ENCODE measurements at places on chromosomes 2 and 18. TPM values are rescaled to one million over a fixed set of nuclear protein-coding genes. Genes with fewer than 3 reads are reported as not detected.

- no peak overlapping the region for H3K4me3 ChIP-seq
- no peaks in the 10 kb centered on the region for H3K27me3 ChIP-seq
- H3K4me1 ChIP-seq, result no peaks in the 10 kb centered on the region
- H3K36me3 ChIP-seq, result no peaks in the 10 kb centered on the region
These were observed 1.2 kb downstream of the CDH20 start for GRCh38 chr18:61334491-61334850.

GRCh38 chr2:6730003-6730402, 135.7 kb downstream of the CMPK2 start:
- H3K4me3 ChIP-seq, result no peak overlapping the region
- H3K4me1 ChIP-seq, result no peaks in the 10 kb centered on the region
- no peaks in the 10 kb centered on the region for H3K27me3 ChIP-seq
- H3K27ac ChIP-seq, result no peak overlapping the region
- no peaks in the 10 kb centered on the region for H3K36me3 ChIP-seq
- no peak for DNase-seq

DNA sequence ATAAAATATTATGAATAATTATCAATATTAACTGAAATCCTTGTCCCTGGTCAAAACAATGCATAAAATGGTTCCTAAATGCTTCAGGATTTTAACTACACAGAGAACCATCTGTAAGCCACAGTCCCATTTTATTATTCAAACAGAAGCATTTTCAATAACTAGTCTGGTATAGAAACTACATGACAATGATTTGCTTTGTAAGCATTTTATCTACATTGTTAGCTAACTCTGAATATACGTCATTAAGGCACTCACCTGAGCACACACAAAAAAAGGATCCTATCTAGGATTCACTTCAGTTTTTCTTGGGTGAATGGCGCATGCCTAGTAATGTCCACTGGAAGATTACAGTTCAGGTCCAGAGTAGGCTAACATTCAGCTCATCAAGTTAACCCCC, 22.8 kb downstream of the EPB41L3 start:
- no peaks in the 10 kb centered on the region for H3K4me1 ChIP-seq
- H3K36me3 ChIP-seq, result no peaks in the 10 kb centered on the region

- no peaks in the 10 kb centered on the region for H3K36me3 ChIP-seq
- H3K4me3 ChIP-seq, result no peak overlapping the region
- no peak for DNase-seq
- no peaks in the 10 kb centered on the region for H3K27me3 ChIP-seq
These were observed 340.5 kb downstream of the NBAS start for GRCh38 chr2:15220603-15221002.

GRCh38 chr2:15941871-15942710, 1.7 kb downstream of the MYCN start:
- peaks cover 18% of the 10 kb centered on the region for H3K4me1 ChIP-seq
- no peaks in the 10 kb centered on the region for H3K36me3 ChIP-seq
- no peak overlapping the region for H3K27ac ChIP-seq
- H3K27me3 ChIP-seq, result peaks cover 17% of the 10 kb centered on the region
- DNase-seq, result no peak

DNA sequence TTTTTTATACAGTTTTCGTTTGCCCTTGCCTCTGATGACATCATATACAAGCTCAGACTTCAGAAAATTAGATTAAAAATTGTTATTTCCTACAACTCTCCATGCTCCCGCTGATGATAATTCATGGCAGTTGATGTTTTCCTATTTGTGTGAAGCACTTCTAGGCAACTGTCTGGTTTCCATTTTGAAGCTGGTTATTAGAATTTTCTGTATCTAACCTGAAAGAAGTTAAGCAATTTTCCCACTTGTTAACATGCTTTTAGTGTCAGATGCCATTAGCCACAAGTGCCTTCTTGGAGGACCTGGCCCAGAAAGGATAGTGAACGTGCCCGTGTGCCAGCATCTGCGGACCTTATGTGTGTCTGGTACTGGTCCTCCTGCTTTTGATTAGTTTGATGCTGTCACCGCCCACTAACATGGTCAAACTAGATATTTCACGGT, 347.6 kb upstream of the RAB12 start:
- DNase-seq, result no peak
- H3K4me3 ChIP-seq, result no peak overlapping the region
- H3K36me3 ChIP-seq, result no peaks in the 10 kb centered on the region

DNA sequence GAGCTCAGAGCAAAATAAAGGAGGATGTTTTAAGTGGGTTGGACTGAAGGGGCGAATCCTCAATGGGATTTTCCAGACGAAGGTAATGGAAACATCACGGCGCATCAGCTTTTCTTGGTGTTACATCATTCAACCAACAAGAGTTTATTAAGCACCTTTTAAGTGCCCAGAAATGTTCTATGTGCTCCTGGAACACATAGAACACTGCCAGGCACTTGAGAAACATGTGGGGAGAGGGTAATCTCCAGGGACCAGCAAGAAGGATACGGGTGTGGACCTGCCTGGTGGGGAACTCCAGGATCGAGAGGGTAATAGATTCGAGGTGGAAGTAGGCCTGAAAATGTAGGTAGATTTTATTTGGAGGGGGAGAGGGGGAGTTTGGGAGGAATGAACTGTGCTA, 168.6 kb downstream of the PRKCE start:
- H3K27me3 ChIP-seq, result no peaks in the 10 kb centered on the region
- H3K36me3 ChIP-seq, result no peaks in the 10 kb centered on the region
- H3K4me3 ChIP-seq, result no peak overlapping the region
- no peaks in the 10 kb centered on the region for H3K4me1 ChIP-seq

Gene C2orf78
- not detected for total RNA-seq

Gene CDK15
- not detected for total RNA-seq
